ENCODE measurements at places on chromosomes 1 and 21. TPM values are rescaled to one million over a fixed set of nuclear protein-coding genes. Genes with fewer than 3 reads are reported as not detected.

Gene SPRR2A
- total RNA-seq, result not detected

Gene KIF14
- 5.2 TPM for total RNA-seq

Gene MIER1
- total RNA-seq, result 34.9 TPM

Gene RGS13
- not detected for total RNA-seq

Gene PLA2G2F
- total RNA-seq, result not detected

Gene FCGR3B
- not detected for total RNA-seq
